Activated CD4-positive, CD25-positive, alpha-beta regulatory T cell treated with anti-CD3 and anti-CD28 coated beads, Interleukin-2, amount 50 U/mL, for 72 hours (primary cell): ENCODE measurements at places on chromosomes 16 and 17.

GRCh38 chr17:74097450-74098135, 105.9 kb upstream of the RPL38 start:
- DNase-seq = no peak

DNA sequence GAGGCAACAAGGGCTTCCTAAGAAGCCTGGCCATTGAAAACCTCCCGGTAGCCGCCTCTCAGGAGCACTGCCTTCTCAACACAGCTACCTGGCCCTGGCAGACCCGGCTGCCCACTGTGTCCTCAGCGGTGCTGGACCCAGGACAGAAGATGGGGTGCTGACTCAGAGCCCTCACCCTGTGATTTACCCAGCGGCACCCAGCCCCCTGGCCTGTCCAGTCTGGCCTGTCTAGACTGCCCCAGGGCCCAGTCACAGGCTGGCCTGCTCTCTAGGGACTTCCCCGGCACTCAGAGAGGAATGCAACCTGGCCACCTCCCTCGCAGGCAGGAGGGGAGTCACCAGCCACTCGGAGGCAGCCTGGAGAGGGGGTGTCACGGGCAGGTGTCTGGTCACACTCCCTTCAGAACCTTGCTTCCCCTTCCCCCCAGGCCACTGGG, 20.1 kb downstream of the PIEZO1 start:
- DNase-seq = no peak

GRCh38 chr16:371515-372301, 1.4 kb upstream of the MRPL28 start:
- DNase-seq = no peak

DNA sequence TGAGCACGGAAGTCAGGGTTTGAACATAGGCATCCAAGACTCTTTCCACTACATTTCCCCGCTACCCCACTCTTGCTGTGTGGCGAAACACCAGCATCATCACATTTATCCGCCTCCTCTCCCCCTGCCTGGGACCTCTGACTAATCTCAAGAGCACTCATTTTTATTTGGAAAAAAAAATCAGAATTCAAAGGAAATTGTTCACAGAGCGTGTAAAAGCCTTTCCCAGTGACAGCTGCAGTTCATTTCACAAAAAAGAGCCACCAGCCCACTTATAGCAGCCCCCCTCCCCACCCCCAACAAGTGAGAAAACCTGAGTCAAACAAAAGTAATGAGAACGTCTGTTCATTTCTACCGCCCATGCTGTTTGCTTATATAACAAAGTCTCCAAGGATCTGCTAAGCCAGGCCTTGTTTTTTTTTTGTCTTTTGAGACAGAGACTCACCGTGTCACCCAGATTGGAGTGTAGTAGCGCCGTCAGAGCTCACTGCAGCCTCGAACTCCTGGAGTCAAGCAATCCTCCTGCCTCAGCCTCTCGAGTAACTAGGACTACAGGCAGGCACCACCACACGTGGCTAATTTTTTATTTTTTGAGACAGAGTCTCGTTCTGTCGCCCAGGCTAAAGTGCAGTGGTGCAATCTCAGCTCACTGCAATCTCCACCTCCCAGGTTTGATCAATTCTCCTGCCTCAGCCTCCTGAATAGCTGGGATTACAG, 48.3 kb upstream of the HAPSTR1 start:
- DNase-seq = no peak

- DNase-seq = no peak
Measured at GRCh38 chr16:28538733-28539596, at the start of gene NUPR1. Gene NUPR1, minus strand, starts transcription at chr16:28538974. Its CDS starts 67 bp downstream, at chr16:28538907.

DNA sequence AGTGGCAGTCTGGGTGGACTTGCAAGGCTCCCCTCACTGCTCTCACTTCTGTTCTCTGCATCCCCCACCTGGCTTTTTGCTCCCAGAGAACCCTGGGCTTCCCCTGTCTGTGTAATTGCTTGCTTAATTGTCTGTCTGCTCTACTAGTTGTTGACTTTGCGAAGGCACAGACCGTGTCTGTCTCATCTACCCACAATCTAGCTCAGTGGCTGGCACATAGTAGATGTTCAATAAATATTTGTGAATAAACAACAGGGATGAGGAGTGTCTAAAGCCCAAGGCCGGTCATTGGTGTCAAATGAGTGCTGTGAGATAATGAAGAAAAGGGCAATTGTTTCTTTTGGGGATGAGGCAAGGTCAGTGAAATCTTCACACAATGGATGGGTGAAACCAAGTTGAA, 2.8 kb upstream of the SEZ6 start:
- DNase-seq = no peak

DNA sequence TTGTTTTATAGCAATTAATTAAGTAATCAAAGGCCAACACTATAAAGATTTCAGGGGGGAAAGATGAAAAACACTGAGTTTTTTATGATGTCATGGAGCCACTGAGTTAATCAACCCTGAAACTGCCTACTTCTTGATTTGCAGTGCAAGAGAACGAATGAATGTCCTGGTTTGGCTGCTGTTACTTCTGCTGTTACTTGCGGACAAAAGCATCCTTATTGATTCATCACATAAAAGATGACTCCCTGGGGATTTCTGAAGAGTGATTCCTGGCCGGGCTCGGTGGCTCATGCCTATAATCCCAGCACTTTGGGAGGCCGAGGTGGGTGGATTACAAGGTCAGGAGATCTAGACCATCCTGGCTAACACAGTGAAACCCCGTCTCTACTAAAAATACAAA, 10.9 kb upstream of the SPNS3 start:
- DNase-seq = no peak

DNA sequence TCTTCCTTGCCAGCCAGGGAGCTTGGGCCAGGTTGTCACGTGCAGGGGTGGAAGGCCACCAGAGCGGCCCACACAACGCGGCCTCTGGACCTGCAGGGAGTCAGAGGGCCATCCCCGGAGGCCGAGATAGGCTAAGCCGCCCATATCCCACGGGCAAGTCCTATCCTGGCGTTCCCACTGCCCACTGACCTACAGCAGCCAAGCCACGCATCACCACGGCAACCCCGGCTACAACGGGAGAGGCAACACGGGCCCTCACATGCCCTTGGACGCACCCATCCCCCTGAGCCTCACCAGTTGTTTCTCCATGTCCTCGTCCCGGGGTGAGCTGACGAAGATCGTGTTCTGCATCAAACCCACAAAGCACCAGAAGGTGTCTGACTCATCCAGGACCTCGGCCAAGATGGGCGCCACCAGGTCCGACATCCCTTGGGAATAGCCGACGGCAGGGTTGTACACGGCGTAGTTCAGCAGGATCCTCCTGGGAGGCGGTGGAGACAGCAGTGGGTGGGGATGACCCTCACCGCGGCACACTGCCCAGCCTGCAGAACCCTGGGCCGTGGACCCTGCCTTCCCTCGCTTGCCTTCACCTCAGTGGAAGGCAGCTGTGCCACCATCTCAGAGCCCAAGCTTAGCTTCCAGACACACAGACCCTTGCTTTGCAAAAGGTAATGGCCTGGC, 88.2 kb downstream of the TBC1D16 start:
- peak; percentile 16 for DNase-seq

DNA sequence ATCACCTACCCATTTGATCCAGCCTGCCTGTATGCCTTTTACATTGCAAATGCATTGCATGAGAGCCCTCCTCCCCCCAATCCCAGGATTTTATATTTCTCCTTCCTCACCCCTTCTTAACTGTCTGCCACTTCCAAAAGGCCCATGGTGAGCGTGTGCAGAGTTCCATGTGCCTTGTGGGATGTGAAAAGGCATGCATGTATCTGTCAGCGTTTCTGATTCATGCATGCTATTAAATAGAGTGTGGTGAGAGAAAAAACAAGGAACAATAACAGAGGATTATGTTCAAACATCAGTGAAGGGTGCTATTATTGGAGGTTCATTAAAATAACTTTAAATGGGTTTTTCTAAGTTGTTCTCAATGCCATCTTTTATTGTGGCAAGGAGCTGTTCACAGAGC, 60.9 kb upstream of the CACNG3 start:
- DNase-seq = no peak

GRCh38 chr17:52157603-52158449, 688 bp downstream of the CA10 start:
- DNase-seq = no peak

GRCh38 chr17:68399638-68400403, 57.5 kb downstream of the WIPI1 start:
- no peak for DNase-seq

DNA sequence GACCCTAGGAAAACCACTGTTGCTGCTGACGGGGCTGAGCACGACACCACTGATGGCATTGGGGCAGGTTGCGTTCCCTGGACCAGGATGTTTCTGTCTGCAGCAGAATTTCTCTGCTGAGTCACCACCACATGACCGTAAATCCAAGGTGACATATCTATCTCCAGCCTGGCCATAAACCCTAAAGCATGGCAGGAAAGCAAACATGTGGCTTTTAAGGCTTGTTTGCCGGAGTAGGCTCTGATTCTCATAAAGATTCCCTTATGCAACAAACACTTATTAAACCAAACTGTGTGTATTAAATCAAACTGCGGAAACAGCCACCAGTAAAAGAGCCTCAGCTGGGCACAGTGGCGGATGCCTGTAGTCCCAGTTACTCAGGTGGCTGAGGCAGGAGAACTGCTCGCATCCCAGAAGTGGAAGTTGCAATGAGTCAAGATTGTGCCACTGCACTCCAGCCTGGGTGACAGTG, 17.3 kb downstream of the MPHOSPH6 start:
- no peak for DNase-seq

DNA sequence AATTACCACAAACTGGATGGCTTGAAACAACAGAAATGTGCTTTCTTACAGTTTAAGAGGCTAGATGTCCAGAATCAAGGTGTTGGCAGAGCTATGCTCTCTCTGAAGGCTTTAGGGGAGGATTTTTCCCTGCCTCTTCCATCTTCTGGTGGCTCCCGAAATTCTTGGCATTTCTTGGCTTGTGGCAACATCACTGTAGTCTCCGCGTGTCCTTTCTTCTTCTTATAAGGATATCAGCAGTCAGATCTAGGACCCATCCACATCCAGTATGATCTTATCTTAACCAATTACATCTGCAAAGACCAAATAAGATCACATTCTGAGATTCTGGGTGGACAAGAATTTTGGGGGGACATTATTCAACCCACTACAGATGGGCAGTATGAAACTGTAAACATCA, 119.2 kb upstream of the PMFBP1 start:
- no peak for DNase-seq

- DNase-seq = peak; percentile 95
Measured at GRCh38 chr16:30065102-30065942, at the start of gene ALDOA. Gene ALDOA, plus strand, starts transcription at chr16:30065760. Its CDS starts 1,138 bp downstream, at chr16:30066898.

- DNase-seq = no peak
Measured at GRCh38 chr16:70481929-70482536, 27.6 kb downstream of the FCSK start.

- no peak for DNase-seq
Measured at GRCh38 chr17:51487947-51488346, 227.6 kb downstream of the UTP18 start.

DNA sequence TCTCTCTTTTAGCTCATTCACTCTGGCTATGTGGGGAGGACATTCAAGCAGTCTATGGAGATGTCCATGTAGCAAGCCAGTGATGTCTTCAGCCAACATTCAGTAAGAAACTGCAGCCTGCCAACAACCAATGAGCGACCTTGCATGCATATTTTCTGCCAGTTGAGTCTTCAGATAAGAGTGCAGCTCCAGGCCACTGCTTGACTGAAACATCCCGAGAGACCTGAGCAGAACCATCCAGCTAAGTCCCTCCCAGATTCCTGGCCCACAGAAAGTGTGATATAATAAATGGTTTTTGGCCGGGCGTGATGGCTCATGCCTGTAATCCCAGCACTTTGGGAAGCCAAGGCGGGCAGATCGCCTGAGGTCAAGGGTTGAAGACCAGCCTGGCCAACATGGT, 10.5 kb upstream of the C17orf58 start:
- DNase-seq = no peak

GRCh38 chr16:24508614-24509013, 30.8 kb upstream of the RBBP6 start:
- no peak for DNase-seq

- no peak for DNase-seq
Measured at GRCh38 chr16:82368041-82368440, 198.0 kb upstream of the MPHOSPH6 start.

GRCh38 chr16:88649195-88649923, 1.5 kb downstream of the CYBA start:
- no peak for DNase-seq

DNA sequence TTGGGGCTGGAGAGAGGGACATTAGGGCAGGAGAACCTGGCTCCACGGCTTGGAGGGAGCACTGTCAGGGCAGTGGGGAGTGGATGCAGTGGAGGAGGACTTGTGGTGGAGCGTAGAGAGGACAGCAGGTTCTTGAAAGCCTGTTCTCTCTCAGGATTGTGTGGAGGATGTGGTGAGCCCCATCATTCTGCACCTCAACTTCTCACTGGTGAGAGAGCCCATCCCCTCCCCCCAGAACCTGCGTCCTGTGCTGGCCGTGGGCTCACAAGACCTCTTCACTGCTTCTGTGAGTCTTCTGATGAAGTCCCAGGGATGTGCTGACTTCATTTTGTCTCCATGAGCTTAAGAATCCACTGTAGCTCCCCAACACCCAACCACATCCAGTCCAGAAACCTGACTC, 13.5 kb downstream of the COX6A2 start:
- DNase-seq = no peak

GRCh38 chr17:35467824-35468223, 19.3 kb upstream of the SLFN13 start:
- no peak for DNase-seq

- DNase-seq = no peak
Measured at GRCh38 chr17:49557312-49558024, 18.2 kb upstream of the NXPH3 start.
